ENCODE measurements at places on chromosomes 1 and 21.

- no peak for DNase-seq
Observed at GRCh38 chr1:93839307-93839706, 39.7 kb downstream of the DNTTIP2 start.

DNA sequence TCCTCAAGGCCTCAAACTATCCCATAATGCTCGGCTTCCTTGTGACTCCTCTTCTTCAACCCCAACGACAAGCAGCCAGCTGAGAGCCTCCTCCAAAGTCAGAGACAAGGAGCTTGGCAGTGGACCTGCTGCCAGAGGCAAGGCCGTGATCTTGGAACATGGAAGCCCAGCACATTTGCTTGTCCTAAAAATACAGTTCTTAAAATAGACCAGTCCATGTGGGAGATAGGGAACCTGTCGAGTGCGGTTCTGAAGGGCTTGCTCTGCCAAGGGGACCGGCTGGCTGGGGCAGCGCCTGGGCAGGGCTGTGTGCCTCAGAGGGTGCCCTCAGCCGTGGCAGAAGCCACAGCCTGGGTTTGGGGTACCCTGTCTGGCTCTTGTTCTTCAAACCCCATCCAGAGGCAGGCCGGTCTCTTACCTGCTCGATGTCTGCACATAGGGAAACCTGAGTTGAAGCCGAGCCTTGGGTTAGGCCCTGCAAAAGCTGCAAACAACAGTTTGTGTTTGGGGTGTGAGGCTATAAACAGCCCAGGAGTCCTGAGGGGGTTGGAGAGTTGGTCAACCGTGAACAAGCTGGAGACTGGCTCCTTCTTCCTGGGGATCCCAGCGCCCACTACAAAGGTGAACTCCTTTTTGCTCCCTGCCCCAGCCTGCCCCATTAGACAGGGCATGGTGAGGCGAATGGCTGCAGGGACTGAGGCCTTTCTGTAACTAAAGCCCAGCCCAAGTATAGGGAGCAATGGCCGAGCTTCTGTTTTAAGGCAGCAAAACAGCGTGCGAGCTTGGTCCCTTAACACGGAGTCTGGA, 228.8 kb downstream of the CAMTA1 start:
- no peak for DNase-seq

DNA sequence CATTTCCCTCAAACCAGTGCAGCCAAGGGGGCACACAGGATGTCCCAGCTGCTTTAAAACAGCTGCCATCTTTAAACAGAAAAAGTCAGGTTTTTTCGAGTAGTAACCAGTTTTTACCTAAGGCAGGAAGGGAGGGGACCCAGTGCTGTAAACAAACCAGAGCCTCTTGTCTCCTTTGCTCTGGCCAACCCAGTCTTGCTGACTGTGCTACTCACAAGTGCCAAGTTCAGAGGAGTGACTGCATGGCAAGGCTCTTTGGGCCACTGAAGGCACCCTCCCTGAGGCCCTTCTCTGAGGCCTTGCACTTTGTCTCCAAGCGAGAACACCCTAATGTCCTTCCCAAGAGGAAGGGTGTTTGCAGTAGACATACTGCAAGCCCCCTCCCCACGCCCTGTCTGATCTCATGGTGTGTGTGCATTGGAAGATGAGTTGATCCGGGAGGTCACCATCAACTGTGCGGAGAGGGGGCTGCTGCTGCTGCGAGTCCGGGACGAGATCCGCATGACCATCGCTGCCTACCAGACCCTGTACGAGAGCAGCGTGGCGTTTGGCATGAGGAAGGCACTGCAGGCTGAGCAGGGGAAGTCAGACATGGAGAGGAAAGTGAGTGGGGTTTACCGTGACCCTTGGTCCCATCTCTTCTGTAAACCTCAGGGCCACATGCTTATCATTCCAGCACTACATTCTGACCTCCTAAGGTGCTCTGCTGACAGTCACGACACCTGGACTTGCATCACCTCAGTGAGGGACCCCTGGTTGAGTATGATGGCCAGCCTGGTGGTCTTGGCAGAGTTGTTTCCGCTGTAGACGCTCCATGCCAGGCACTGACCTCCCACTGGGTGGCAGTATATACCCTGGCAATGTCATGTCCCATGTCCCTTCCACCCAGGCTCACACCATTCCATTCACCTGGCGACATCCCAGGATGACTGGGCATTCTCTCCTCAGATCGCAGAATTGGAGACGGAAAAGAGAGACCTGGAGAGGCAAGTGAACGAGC, 4.7 kb downstream of the DNALI1 start:
- no peak for DNase-seq

GRCh38 chr1:111491070-111491469, 12.4 kb downstream of the ADORA3 start:
- DNase-seq, result no peak

DNA sequence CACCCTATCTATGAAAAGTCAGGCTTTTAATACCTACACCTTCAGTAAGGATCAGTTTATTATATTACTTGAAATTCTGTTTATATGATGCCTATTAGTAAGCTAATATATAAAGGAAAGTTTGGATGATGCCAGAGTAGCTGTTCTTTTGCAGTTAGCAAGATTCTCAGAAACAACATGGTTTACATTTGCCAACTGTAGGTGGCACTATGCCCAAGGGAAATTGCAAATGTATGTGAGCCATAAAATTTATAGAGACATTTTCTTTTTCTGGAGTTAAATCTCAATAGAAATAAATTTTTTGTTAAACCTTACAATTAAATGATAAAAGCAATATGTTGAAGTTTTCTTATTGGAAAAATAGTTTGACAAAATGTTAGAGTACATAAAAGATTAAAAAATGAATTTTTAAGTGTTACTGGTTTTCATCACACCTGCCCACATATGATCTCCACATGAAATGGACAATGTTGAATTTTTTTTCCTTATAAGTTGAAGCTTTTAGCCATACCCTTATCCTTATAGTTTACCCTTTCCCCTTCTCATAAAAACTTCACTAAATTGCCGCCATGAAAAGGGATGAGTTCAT, 32.1 kb upstream of the EPHX4 start:
- no peak for DNase-seq

DNA sequence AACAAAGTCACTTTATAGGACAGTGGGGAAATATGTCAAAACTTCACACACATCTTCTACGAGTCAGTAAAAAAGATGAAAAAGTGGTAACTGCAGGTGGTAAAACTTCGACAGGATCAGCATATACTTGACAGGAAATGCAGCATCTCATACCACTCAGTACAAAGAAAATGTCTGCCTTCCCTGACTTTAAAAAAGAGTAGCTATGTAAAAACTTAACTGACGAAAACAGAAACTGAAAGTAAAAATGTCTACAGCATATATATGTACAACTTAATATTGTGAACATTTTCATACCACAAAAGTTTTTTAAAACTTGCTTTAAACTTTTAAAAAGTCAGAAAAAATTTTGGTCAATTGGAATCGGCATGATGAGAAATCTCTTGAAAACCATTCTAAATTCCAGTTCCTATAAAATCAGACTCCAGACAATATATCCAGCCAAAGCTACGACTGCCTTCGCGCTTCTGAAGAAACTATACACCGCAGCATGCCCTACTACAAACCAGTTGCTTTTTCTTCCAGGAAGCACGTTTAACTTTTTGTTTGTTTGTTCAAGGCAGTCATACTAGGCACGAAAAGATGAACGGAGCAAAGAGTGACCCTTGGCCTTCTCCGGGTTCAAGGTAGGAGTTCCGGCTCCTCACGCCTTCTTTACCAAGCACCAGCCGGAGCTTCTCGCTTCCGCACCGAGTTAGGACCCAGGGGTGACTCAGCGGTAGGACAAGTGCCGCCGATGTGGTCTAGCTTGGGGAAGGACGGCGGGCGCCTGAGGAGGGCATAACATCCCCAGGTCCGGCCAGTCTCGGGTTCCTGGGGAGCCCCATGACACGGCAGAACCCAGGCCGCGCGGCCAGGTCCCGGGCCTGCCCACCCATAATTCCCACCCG, 612 bp downstream of the PSMA5 start:
- peak; percentile 36 for DNase-seq

GRCh38 chr1:27724961-27725373, 794 bp upstream of the FAM76A start:
- no peak for DNase-seq

GRCh38 chr1:165641231-165641987, 10.4 kb downstream of the MGST3 start:
- DNase-seq, result no peak

DNA sequence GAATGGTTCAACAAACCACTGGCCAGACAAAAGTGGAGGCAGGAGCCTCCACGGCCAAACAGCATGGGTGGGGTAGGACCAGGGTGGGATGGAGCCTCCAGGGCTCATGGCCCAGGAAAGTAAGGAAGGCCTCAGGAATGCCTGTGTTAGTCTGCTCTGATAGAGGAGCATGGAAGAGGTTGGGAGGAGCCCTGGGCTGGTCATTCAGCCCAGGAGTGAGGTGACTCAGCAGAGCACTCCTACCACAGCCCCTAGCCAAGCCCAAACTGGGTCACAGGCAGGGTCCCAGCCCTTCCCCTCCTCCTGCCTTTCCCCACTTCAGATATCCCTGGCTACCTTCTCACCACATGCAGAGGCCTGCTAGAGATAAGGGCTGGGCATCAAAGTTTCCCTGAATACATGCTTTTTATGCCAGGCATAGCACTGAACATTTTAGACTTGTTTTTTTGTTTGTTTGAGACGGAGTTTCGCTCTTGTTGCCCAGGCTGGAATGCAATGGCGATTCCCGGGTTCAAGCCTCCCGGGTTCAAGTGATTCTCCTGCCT, 3.1 kb upstream of the SHISA4 start:
- DNase-seq, result no peak

DNA sequence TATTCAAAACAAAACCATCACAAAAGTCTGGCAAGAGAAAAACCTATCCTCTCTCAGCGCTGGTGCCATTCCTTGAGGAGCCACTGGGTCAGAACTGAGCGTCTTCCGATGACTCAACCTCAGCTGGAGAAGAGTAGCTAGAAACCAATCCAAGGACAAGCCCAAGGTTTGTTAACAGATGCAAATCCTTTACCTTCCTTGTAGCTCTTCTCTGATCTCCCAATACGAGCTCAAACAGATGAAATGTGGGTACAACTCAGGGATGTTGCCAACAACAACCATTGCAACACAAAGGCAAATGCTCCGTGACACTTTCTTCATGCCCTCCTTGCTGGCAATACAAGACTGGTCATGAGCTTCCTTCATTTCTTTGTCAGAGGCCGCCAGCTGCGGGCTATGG, 337.1 kb downstream of the SIPA1L2 start:
- no peak for DNase-seq

GRCh38 chr1:228321435-228321834, 85.2 kb downstream of the TRIM11 start:
- no peak for DNase-seq

DNA sequence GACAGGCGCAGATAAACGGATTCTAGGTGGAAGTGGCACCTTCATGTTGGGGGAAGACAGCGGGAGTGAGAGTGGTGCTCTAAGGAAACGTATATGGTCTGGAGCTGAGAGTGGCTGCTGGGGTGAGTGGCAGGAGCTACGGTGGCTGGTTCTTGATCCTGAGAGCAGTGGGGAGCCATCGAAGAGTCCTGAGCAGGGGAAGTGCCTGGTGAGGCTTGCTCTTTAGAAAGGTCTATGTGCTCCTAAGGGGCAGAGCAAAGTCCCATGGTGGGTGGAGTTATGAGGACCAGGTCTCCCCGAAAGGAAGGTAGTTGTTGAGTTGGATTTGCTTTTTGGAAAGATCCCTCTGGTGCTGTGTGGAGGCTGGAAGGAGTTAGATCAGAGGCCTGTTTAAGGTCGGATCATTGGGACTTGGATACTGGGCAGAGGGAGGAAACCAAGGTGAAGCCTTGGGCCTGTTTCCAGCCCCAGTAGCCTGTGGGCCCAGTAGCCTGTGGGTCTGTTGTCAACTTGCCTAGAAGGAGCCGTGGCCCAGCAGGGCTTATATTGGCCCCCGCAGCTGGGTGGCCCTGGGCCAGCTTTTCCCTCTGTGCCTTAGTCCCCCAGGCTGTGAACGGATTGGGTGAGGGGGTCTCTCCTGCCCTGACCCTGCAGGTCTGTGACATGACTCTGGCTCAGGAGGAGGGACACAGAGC, 33.0 kb downstream of the ACOT11 start:
- DNase-seq, result no peak

GRCh38 chr1:7042322-7043190, 257.3 kb downstream of the CAMTA1 start:
- DNase-seq, result no peak

DNA sequence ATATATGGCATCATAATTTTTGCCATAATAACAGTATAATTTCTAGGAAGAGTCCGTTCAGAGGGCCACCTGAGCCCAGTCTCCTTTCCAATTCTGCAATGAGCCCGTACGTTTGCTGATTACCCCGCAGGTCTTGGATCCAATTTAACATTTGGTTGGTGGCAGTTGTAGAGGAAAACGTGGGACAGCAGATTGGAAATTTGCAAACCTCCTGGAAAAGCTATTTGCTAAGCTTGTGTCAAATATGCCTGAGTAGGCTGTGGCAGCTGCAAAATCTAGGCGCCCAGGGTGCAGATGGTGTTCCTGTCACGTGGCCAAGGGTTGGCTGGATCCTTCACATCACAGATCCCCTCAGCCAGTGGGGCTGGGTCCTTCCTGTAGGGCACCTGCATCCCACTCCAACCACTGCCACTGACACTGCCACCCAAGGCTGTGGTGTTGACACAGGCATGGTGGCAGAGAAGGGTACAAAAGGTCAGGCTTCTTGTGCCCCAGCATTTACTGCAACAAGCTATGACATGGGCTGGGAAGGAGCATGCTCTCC, 174.8 kb upstream of the SYT6 start:
- no peak for DNase-seq

DNA sequence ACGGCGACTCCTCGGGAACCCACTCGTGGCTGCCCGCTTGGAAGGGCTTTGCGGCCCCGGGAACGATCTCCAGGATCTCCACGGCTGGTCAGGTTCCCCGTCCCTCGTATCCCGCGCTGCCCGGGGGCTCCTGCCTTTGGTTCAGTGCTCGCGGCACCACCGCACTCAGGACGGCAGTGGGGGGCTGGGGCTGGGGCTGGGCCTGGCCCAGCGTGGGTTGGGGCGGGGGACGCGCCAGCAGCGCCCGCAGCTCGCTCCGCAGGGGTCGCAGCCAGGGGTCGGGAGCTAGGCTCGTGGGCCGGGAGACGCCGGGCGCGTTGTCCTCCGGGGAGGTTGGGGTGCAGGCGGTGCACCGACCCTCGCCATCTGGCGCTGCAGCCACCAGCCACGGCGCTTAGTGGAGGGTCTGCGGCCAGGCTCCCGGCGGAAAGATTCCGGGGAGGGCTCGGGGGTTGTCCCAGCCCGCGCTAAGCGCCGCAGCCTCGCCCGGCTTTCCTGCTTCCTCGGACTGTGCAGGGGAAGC, 8.9 kb downstream of the SIM2 start:
- no peak for DNase-seq

GRCh38 chr1:30974536-30974935, 66.0 kb upstream of the SDC3 start:
- DNase-seq, result no peak
